ENCODE measurements at places on chromosomes 1 and 21.

DNA sequence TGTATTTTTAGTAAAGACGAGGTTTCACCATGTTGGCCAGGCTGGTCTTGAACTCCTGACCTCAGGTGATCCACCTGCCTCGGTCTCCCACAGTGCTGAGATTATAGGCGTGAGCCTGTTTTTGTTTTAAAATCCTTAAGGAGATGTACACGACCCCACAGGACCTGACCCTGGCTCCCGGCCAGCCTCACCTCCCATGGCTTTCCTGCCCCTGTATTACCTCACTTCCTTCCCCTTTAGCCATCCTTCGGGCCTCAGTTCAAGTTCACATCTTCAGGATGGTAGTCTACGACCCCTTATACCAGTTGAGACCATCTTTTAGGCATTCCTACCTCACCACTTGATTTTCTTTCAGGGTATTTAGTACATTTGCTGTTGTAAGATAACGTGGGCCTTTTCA lies 36.3 kb downstream of the TCP10L start:
- DNase-seq: no peak

DNA sequence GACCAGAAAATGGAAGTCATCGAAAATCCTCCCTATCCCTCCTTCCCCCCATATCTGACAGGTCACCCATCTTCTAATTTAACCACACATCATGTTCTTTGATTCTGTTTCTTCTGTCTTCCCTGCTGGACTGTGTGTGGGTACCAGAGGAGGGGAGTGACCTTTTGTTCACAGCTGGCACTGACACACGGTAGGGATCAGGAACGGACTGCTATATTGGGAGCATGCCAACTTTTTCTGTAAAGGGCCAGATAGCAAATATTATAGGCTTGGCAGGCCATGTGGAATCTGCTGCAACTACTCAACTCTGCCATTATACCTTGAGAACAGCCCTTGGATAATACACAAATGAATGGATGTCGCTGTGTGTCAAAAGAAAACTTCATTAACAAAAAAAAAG lies 7.5 kb upstream of the TOMM20 start:
- DNase-seq: no peak

DNA sequence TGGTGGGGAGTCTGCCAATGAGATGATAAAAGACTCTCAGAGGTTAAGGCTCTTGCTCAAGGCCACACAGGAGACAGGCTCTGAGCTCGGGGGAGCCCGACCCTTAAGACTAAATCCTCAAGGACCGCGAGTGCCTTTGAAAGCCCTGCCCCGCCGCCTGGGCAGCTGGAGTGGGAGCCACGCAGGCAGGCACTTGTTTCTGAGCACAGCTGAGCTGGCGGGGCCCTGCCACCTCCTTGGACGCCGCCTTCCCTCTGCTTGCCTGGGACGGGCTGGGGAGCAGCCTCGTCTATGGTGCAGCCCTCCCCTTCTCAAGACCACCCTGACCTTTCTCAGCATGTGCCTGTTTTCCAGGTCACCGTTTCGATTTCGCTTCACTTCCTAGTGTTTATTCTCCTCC lies 169.3 kb downstream of the CAMTA1 start:
- no peak for DNase-seq

GRCh38 chr1:236141447-236142252 lies 689 bp upstream of the GPR137B start:
- no peak for DNase-seq

- no peak for DNase-seq
These were observed 226.8 kb downstream of the SIPA1L2 start for GRCh38 chr1:232403017-232403714.

DNA sequence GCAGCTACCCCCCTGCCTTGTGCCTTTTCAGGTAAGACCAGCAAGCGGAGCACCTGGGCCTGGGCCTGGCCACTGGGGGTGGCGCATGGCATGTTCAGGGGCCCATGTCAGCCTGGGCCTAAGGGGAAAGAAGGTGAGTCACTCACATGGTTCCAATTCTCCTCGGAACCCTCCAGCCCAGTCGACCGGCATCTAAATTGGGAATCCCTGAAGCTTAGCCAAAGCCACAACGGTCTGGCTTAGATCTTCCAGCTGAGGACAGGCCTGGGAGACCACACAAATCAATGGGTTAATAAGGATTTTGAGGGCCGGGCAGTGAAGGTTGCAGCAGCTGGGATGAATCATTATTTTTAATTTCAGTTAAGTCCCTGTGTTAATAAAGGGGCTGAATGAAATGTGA lies 145.1 kb upstream of the SMYD2 start:
- no peak for DNase-seq

DNA sequence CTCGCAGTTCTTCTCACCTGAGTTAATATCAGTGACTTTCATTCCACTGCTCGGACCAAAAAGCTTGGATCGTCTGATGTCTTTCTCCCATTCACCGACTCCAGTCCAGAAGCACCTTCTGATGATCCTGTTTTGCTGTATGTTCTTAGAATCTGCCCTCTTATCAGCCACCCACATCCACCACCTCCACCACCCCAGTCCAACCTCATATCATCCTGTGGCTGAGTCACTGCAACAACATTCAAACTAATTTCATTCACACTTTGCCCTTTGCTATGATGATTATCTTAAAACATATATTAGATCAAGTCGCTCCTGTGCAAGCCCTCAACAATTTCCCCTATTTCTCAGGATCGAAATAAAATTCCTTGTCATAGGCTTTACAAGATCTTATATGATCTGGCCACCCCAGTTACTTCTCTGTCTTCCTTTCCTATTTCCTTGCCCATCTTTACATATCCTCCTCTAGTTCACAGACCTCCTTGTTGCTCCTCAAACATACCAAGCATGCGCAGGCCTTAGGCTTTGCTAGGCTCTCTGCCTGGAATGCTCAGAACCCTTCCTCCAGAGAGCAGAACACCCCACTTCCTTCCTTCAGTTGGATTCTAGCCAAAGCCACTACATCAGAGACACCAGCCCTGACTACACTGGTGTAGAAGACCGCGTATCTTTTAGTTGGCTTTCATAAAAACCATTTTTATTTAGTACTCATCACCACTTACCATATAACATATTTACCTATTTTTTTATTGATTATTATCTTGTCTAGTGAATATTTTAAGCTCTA lies 335.7 kb upstream of the GREM2 start:
- no peak for DNase-seq

DNA sequence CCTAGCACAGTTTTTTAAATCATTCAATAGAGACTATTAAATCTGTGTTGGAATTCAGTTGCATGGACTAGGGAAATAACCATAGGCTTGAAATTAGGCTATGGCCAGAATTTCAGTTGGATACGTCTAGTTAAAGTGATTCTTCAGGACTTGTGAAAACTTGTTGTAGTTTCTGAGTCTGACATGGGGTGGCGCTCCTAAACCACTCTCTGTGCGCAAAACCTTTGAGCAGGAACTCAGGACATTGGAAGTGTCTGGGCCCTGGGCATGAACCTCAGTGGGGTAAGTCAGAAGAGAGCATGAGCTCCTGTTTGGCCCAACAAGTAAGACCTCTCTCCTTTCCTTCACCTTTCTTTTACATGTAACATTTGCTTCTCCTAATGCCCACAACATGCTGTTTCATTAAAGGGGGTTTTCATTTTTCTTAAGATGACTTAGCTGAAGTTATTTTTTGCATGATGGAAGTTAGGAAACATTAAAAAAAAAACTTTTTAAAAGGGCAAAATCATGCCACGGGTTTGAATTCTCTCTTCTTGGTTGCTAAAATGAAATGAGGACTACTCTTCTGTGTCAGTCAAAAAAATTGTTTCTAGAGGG lies 17.1 kb upstream of the CCDC190 start:
- DNase-seq: peak; percentile 87

DNA sequence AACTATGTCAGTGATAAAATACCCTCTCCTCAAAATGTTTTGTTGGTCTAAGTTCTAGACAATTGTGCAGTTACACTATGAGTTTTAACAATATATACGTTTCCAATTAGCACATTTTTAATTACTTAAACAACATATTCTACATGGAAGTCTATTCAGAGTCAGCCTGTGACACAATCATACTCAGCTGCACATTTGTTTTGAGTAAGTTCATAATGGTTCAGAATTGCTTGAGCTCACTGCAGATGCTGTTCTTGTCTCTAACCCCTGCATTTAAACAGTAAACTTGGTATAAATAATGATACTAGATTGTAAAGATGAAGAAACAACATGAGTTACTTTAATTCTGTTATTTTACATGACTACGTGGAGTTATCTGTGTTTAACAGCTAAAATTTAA lies 30.6 kb downstream of the CDKN2C start:
- DNase-seq: no peak

- DNase-seq: no peak
These were observed 263.7 kb downstream of the TNR start for GRCh38 chr1:175479521-175480342.

GRCh38 chr1:55399346-55399745 lies 184.2 kb upstream of the USP24 start:
- no peak for DNase-seq

- DNase-seq: no peak
These were observed 93.8 kb upstream of the PRDX6 start for GRCh38 chr1:173383351-173383750.

DNA sequence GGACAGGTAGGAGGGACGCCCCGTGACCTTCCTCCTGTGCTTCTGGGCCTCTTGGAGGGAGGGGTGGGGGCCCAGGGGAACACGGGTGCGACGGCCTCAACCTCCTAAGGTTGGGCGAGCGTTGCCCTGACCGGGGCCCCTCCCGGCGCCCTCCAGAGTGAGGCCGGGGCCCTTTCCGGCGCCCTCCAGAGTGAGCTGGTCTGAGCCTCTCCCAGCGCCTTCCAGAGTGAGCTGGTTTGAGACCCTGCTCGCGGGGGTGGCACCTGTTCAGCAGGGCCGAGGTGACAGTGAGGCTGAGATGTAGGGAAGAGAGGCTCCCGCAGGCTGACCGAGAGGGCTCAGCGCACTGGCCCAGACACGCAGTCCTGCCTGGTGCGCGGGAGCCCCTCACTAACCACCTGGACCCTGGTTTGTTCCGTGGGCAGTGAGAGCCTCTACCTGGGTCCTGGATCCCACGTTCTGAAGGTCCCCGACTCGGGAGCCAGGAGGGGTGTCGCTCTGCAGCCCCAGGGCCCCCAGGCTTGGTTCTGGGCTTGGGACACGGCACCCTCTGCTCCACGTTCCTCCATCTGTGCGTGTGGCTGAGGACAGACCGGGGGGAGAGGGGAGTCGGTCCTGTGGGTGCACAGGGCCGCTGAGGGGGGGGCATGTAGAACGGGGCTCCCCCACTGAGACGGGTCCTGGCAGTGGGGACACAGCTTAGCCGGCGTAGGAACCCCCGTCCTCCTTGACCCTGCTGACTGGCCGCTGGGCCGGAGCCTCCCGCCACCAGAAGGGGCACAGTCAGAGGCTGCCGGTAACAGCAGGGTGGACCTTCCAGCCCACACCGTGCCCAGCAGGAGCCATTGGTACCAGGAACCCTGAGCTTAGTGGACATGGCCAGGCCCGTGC lies 1.4 kb downstream of the COL6A1 start:
- DNase-seq: no peak

DNA sequence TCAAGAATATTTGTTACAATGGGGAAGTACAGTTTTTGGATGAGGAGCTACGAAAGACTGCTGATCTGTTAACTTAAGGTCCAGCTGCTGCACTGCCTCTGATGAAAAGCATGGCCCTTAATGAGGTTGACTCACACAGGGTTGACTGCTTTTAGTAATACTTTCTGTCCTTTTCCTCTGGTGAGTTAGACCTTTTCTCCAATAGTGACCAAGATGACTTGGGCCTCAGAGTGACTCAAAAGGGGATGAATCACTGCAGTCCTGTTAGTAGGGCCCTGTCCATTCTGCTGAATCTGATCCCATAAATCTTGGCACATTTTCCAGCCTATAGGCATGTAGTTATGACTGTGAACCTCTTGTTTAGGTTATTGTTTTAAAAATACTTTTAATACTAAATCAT lies 2.7 kb downstream of the DISP1 start:
- no peak for DNase-seq

GRCh38 chr1:10631811-10632593 lies 157.3 kb downstream of the PEX14 start:
- DNase-seq: peak; percentile 78

DNA sequence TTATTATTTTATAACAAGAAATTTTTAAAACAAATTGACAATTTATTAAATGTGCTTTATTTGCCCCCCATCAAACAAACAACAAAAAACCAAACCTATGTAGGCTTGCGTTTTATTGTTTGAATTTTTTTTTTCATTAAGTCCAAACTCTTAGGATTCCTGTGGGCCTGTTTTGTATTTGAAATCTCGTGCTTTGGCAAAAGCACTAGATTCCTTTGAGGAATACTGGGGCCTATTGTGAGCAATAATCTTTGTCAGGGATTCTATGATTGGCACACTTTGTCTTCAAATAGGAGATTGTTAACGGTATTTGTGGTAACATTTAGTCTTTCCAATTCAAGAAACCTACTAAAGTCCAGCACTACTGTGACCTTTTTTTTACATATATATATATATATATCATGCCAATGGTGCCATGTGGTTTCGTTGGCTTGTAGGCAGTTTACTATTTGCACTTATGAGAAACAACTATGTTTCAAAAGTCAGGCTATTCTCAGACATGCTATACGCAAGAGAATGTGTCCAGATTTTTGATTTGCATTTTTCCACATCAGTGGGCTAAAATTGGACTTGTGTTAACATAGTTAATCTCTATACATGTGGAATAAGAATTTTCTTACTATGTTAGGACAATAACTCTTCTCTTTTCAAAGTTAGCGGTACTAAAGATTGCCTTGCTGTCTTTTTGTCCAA lies 70.4 kb upstream of the GREM2 start:
- DNase-seq: no peak

GRCh38 chr1:112000048-112000447 lies 10.6 kb upstream of the KCND3 start:
- no peak for DNase-seq

DNA sequence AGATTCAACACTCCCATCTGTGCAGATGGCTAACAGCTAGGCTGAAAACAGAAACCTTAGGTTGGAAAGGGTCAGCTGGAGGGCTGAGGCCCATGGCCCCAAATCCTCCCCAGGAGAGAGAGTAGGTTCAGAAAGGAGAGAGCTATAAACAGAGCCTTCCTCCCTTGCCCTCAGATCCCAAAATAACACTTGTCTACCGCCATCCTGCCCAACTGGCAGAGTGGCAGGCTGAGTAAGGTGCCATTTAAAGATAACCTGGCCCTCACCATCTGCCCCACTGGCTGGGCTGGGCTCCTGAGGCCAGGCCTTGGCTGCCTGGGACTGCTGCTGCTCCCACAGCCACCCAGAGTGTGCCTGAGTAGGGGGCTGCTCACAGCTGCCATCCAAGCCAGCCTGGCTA lies 4.3 kb upstream of the SHISA4 start:
- no peak for DNase-seq

All from posterior vena cava (tissue), 2 donors.